ENCODE measurements at places on chromosomes 1 and 21. TPM values are rescaled to one million over a fixed set of nuclear protein-coding genes. Genes with fewer than 3 reads are reported as not detected.

Gene DCST1
- not detected for total RNA-seq

- peak; percentile 81 for DNase-seq
Observed at GRCh38 chr1:1421147-1421906, at the start of gene ANKRD65. ANKRD65 (minus strand) TSS chr1:1421276; CDS start chr1:1421005, 271 bp downstream.

Gene FCGR2B
- 11.6 TPM for total RNA-seq

Gene CD2
- total RNA-seq: 7.1 TPM

All from ureter (tissue), 1 donor.